Femur (tissue), 1 donor: ENCODE measurements at places on chromosomes 2 and 18.
A peak's percentile ranks its signal among the peaks of the same experiment; 100 is the strongest.

DNA sequence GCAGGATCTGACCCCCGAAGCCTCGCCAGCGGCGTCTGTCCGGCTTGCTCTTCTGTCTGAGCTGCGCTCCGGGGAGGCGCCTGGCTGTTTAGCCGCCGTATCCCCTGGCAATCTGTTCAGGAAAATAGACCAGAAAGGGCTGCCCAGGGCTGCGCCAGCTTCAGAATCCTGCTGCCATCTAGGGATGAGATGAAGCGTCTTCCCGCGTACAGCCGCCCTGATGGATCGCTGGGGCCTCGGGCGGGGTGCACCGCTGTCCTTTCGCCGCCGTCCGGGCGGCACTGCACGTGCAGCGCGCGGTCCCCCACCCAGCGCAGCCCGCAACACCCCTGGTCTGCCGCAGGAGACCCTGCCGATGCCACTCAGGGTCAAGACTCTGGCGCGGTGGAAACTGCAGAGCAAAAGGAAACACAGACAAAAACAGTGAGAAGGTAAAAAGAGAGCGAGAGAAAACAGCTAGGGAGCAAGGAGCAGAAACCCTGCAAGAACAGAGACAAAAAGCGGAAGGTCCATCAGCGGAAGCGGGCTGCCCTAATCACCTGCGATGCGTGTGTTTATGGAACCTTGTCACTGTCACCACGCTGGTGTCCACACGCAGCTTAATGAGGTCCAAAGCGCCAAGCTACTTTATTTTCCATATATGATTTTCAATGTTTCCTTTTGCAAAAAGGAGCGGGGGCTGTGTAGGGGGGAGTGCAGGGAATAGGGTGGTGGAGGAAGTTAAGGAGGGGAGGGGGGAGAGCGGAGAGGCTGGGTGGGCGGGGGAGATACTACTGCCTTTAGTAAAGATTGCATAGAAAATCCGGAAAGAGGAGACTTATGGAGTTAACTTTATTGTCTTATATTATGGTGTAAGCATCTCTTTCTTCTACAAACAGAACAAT lies 2113.3 kb upstream of the PIK3C3 start:
- peak; percentile 84 for DNase-seq

GRCh38 chr2:65724752-65725151 lies 292.4 kb upstream of the SPRED2 start:
- DNase-seq: no peak

GRCh38 chr18:9095297-9096006 lies 7.0 kb upstream of the NDUFV2 start:
- no peak for DNase-seq

DNA sequence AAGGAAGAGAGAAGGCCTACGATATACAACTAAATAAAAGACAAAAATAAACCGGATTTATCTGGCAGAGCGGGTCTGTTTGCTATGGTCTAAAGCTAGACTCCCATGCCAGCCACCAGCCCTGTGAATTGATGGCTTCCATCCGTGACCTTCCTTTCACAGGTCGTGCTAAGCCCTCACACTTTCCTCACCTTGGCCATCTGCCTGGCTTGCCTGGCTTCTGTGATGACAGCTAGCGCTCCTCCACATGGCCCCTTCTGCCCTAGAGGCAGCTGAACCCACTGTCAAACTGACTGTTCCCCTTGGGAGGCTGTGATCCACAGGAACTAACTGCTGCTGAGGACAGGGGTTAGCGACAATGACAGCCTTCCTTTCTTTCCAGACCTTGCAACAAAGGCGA lies 32.5 kb downstream of the GAREM1 start:
- no peak for DNase-seq

DNA sequence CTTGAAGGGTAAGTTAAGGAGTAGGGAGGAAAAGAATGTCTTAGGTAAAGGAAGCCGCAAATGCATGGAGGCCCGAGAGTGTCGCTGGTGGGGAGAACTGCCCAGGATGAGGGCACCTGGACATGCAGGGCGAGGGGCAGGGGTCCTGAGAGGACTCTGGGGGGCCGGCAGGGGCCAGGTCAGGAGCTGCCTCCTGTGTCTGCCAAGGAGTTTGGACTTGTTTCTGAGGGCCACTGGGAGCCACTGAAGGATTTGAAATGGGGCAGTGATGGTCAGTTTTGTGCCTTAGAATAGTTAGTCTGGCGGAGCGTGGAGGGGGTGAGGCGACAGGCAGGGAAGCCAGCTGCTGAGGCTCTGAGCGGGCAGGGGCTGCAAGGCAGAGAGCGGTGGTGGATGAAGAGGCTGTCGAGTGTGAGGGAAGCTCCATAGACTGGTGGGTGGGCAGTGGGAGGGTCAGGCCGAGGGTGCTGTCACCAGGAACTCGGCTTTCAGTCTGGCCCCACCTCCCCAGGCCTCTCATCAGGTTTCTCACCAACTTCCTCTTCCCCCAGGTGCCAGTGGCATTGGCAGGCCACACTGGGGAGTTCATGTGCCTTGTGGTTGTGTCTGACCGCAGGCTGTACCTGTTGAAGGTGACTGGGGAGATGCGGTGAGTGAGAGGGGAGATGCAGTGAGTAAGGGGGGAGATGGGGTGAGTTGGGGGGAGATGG lies 14.7 kb upstream of the SLC4A3 start:
- no peak for DNase-seq

GRCh38 chr18:40413160-40413559 lies 1541.9 kb upstream of the PIK3C3 start:
- peak; percentile 38 for DNase-seq

DNA sequence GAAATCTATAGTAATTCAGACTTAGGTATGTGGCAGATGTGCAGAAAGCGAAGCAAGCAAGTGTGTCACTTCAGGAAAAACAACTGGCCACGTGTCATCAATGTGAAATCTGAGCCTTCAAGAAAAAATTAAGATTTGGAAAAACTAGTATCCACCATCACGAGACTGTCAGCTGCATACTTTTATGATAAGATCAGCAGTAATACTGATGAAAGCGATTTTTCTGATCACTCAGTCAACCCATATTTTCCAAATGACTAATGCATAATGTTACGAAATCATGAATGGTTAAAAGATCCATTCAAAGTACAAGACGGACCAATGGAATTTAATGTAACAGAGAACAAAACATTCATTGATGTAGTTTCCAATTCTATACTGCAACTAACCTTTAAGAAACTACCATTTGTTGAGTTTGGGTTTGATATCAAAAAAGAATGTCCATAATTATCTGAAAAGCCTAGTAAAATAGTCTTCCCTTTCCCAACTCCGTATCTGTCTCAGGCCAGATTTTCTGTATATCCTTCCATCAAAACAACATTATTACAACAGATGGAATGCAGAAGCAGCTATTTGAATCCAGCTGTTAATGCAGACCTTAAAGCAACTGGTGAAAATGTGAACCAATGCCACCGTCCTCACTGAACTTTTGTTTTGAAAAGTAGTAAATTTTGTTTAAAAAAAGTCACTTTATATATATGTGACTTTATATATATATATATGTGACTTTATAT lies 17.0 kb upstream of the BCL2 start:
- no peak for DNase-seq

DNA sequence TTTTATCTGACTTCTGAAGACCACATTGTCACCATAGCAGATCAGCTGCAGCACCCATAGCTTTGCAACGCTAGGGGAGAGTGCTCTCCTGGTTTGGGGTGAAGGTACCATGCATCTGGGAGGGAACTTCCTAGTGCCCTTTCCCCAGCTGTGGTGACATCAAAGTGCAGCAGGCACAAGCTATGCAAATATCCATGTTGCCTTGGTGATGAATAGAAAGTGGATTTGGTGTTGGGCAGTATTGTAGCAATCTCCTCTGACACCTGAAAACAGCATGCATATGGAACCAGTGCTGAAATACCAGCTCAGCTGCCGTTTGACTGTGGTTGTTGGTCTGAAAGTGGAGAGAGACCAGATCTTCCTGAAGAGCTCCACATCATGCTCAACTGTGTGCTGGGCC lies 37.1 kb downstream of the BCL2L11 start:
- no peak for DNase-seq

- no peak for DNase-seq
Observed at GRCh38 chr2:111032721-111033429, 87.8 kb upstream of the BCL2L11 start.

DNA sequence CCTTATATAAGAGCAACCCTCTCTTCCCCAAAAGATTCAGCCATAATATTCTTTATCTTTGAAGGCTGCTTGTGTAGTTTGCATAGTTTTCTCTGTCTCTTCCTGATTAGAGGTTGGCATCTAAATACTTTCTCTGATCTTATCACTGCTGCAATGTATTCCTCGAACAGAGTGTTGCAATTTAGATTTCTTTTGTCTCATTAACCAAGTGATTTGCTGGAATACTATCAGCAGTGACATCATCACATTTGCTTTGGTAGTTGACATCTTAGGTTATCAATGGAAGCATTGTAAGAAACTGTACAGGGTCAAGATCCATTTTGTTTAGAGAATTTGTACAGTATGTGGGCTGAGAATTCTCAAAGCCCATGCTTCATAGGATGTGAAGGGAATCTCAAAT lies 72.0 kb upstream of the NEUROD1 start:
- DNase-seq: no peak
